Activated T-helper 1 cell treated with anti-CD3 and anti-CD28 coated beads, Interleukin-2, amount 50 U/mL, for 16 hours (primary cell): ENCODE measurements at places on chromosomes 3 and 15.

DNA sequence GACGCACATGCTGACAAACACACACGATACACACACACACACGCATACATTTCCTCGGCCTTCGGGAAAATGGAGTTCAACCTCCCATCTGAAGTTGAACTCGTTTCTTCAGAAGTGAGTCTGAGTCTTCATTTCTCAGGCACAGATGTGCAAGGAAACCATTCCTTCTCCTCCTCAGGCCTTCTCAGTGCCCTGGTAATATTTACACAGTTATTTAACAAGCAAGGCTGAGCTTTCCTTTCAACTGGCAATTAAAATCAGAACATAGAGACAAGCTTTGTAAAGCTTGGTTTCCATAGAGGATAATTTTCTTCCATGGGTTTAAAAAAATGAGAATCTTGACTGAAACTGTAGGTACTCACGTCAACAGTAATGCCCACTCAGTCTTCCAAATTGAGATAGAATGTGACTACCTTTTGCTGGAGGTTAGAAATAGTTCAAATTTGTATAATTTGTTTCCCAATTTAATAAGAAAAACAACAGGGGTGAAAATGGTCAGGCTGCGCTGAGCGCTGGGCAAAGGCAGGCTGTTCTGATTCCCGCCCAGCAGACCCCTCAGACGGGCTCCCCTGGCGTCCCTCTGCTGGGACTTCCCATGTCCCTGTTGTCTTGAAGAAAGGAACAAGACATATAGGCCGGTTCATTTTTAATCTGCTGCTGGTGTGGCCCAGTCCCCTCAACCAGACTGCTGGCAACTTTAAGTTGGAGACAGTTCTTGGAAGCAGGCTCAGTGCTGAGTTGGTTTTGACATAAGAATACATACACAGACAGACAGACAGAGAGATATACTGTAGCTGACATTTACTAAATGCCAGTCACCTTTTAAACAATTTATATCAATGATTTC lies 174.3 kb downstream of the XXYLT1 start:
- no peak for DNase-seq

DNA sequence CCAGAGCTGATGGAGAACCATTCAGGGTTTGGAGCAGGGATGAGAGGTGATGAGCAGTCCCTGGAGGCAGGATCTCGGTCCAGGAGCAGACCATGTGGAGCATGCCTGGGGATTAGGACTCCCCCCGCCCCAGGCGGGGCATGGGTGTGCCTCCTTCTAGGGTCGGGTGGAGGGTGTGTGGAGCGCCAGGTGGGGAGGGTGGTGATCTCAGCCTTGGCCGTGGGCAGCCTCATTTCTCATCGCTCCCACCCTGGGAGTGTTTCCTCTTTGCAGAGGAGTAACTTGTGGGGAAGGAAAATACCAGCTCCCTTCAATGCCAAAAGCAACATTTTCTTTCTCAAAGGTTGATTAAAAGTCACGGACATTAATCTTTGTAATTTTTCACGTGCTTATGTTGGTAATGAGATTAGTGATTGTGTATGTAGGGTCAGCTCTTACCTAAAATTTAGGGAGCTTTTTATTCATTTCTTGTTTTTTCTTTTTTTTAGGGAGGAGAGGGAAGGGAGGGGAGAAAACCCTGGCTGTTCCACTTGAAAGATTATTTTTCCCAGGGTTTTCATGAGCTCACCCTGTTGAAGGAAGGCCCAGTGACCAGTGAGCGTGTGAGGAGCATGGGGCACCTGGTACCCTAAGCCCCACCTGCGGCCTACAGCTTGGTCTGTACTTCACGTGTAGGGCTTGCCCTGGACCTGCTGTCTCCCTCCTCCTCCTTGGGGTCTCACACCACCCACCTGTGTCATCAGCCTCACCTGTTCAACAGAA lies 11.0 kb downstream of the FBLN2 start:
- no peak for DNase-seq

DNA sequence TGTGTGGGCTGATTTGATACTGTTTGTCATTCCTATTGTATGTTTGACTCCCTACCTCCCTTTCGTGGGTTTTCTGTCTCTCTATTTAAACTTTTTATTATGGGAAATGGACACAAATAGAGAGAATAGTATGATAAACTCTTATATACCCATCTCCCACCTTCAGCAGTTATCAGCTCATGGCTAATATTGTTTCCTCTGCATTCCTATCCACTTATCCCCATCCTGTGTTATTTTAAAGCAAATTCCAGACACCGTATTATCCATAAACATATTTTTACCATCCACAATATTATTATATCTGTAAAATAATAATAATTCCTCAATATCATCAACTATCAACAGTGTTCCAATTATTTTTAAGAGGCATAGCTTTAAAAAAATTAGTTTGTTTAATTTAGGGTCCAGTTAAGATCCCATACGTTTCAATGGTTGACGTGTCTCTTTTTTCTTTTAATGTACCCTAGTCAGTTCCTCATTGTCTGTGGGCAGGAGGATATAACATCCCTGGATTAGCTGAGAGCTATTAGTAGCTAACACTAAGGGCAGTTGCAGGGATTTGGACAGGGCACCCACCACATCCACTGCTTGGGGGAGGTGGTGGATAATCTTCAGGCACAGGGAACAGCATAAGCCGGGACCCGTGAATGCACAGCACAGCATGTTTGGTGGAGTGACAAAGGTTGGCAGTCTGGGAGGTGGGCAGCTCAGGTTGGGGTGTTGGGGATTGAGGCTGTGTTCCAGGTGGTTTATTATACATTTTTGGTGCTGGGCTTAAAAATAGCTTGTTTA lies 23.5 kb downstream of the PLCL2 start:
- DNase-seq, result no peak

GRCh38 chr3:140468407-140468806 lies 209.5 kb upstream of the TRIM42 start:
- no peak for DNase-seq

GRCh38 chr15:97115761-97116070 lies 785.2 kb downstream of the NR2F2 start:
- DNase-seq, result no peak

GRCh38 chr3:69081583-69082262 lies 1.6 kb upstream of the UBA3 start:
- DNase-seq, result no peak
